ENCODE measurements at places on chromosomes 7 and 10.

DNA sequence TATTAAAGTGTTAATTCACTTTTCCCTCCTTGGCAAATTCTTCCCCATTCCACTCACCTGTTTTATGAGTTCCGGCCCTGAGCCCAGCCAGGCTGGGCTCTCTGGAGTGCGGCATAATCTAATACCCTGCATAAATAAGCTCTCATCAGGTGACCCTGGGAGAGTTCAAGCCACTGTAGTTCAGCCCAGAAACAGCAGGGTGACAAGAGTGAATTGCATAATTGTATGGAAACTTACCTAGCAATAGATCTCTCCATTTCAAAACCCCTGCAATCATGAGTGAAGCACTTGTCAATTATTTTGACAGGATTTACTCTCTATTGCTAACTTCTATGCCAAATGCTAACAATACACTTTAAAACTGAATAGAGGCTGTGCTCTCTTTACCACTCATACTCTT, 94.7 kb downstream of the OSBPL3 start:
- no peak for DNase-seq

- no peak for DNase-seq
Measured at GRCh38 chr10:47178537-47179290, 121.3 kb upstream of the GDF10 start.

- DNase-seq, result peak; percentile 39
Measured at GRCh38 chr10:99431190-99431760, 851 bp upstream of the GOT1 start.

DNA sequence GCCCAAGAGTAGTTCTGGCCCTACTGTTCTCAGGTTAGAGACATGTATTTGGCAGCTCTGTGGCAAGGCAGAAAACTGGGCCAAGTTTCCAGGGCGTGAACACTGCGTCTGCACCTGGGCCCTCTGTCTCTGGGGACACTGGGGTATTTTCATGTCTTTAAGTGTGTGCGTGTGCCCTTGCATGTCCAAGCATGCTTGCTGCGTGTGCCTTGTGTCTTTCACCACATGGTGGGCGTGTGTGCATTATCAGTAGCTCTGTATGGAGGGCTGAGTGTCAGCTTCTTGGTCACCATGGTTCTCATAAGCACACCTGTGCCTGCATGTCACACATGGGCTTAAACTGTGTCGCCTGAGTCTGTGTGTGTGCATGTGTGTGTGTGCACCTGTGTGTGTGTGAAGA, 69.3 kb downstream of the HIPK2 start:
- no peak for DNase-seq

GRCh38 chr7:129202058-129202777, 13.8 kb downstream of the SMO start:
- no peak for DNase-seq

DNA sequence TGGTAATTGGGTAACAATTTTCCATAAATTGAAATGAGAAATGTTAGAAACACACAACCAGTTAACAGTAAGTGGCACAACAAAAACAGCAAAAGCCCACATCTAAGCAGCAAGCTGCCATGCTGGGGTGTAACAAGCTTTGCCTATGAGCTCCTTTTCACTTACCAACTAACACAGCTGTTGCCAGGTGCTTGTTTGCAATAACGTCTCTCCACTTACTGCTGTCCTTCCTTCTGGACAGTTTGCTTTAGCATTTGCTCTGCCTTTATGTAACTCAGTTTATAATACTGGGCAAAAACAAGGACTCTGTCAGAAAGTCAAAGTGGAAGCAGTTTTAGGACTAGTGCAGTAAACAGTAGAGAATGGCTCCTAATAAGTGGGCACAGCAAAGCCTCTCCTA, 740.9 kb downstream of the POM121L12 start:
- DNase-seq, result no peak

- no peak for DNase-seq
Measured at GRCh38 chr7:158256091-158256816, 331.4 kb downstream of the PTPRN2 start.

DNA sequence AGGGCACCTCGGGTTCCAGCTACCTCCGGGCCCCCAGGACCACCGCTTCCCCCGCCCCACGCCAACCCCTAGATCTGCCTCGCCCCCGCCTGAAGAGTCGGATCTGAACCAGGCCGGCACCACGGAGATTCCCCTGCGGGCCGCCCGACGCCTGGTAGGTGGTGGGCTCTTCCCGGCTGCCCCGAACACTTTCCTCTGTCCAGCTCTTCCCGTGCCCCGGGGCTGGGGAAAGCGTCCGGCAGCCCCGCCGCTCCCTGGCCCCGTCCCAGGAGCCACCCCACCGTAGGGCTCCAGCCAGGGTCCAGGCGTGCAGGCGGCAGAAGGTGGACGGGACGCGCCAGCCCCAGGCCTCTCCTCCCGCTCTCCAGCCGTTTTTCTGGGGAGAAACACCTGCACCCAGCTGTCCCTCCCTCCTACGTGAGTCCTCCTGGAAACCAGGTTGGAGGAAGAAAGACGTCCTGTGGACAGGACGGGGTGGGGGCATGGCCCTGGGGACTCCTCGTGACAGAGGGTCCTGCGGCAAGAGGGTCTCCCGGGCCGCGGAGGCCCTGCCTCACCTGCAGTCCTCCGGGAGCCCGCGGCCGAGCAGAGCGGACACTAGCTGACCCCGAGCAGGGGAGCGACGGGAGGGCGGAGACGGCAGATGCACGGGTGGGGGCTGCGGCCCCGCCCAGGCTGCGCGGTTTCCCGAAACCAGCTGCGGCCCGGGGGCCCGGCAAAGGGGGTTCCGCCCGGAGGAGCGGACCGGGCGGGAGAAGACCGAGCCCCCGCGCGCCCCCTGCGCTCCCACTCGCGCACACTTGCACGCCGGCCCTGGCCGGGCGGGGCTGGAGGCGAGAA, at the start of gene TMEM176B:
TSS of gene TMEM176B (minus strand) at position 624 of the 840 bp plus-strand sequence. CDS start 3,795 bp downstream, outside the sequence.
- DNase-seq, result no peak

- DNase-seq, result no peak
Measured at GRCh38 chr7:1800902-1801301, 130.8 kb downstream of the ELFN1 start.

- no peak for DNase-seq
Measured at GRCh38 chr10:51257511-51258248, 183.4 kb downstream of the PRKG1 start.

GRCh38 chr7:45021604-45022296, 21.7 kb downstream of the CCM2 start:
- DNase-seq, result no peak

DNA sequence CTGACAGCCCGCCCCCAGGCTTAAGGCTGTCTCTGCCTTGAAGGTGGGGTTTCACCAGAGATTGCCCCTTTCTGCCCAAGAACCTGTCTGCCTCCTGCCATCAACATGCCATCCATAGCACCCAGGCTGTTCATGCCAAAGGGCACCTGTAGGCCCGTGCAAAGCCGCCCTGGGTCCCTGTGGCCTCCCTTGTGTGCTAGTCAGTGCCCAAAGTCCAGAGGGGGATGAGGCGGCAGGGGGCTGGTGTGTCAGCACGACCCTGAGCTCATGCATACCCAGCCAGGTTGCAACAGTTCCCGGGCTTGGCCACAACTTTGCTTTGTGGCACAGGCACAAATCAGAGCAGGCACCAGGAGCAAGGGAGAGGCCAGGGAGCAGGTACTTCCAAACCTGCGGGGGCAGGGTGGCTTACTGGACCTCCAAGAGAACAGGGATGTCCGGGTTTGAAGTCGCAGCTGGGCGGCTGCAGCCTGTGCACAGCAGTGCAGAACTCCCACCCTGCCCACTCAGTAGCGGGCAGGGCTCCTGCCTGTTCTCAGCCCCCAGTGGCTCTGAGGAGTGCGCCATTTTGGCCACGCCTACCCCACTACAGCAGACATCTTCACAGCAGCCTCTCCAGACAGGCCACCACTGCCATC, 671.1 kb upstream of the GRM3 start:
- DNase-seq, result no peak

GRCh38 chr10:98509745-98510144, 63.0 kb upstream of the HPS1 start:
- no peak for DNase-seq

DNA sequence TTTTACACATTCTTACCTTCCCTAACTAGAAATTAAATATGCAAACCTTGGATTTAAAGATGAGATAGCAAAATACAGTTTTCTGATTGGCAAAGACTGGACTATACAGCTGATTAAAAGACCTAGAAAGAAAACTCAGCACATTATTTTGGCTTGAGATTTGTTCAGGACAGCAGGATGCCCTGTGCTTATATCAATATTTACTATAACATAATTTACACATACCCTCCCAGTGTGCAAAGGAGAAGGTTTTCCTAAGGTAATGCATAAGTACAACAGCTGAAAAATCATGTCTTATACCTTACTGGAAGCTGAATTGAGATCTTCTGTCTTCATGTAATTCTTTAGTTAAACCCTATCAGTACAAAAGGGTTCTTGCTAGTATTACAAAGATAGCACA, 458.6 kb downstream of the PARD3 start:
- no peak for DNase-seq

- DNase-seq, result no peak
Measured at GRCh38 chr7:155669717-155670505, 25.4 kb downstream of the RBM33 start.

GRCh38 chr10:99368646-99369045, 39.5 kb downstream of the CNNM1 start:
- DNase-seq, result no peak

DNA sequence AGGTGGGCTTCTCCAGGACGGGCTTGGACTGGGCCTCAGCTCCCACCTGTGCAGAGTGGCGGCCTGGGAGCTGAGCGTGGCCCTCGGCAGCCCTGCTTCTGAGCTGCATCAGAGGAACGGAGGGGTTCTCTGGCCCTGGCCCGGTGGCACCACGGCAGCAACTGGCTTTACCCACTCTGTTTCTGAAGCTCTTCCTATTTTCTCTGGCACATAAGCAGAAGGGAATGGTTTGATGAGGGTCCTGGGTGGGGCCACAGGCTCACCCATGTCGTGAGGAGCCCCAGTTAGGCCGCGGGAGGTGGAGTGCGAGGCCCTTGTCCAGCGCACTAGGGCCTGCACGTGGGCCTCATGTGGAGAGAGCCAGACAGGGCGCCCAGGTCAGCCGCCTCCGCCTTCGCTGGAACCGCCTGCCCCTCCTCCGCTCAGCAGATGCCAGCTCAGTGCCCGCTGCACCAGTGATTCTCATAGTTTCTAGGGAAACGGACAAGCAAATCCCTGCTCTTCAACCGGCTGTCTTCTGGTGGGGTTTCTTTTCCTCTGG, 284.0 kb downstream of the CELF2 start:
- DNase-seq, result no peak

- no peak for DNase-seq
Measured at GRCh38 chr7:87199241-87199640, 20.3 kb downstream of the TMEM243 start.

DNA sequence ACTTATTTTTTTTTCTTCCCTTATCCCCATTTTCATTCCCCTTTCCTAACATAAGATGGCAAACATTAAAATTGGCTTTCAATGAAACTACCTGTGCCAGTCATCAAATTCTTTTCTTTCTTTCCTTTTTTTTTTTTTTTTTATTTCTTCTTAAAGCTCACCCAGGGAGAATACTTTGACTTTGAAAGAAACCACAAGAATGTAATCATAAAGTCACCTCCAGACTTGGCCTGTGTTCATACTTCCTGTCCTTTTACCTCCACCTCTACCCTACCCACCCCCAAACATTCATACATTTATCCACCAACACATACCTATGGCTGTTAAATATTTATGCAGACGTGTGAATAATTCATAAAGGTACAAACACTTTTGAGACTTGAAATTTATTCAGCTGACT, 254.6 kb downstream of the SLC25A13 start:
- no peak for DNase-seq

Measured in hematopoietic multipotent progenitor cell treated with erythropoietin and hydrocortisone succinate and interleukin-3 and kit ligand, for 15 days (in vitro differentiated cells).